ENCODE measurements at places on chromosomes 2 and 18.

DNA sequence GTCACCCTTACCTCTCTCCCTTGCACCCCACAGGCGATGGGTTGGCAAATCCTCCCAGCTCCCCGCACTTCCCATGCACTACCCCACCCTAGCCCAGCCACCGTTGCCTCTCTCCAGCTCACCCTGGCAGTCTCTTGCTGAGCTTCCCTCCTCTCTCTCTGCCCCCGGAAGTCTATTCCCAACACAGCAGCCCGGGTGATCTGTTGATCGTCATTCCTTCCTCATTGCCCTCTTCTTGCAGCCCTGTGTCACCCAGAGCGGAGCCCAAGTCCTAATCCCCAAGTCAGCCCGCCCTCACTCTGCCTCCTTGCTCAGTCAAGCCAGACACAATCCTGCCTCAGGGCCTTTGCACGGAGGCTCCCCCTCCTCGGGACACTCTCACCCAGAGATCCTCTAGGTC, 55.2 kb downstream of the CIB4 start:
- H3K36me3 ChIP-seq = no peaks in the 10 kb centered on the region
- DNase-seq = peak; percentile 38
- no peak overlapping the region for H3K4me3 ChIP-seq
- H3K27ac ChIP-seq = no peak overlapping the region

DNA sequence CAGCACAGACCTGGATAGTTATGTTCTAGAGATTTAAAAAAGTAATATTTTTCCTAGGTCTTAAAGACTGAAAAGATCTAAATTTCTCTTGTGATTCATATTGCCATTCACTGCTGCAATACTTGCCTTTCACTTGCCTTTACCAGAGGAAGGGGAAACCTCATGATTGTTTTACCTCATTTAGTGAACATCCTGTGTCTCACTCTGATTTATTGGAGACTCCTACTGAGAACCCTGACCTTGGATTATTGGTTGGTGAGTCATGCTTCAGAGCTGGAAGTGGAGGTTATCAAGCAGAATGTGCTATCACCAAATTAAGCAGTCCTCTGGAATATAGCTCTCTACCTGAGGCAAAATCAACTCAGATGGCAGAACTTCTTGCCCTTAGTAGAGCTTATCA, 500.5 kb downstream of the TSN start:
- no peak overlapping the region for H3K4me3 ChIP-seq
- H3K27me3 ChIP-seq = no peaks in the 10 kb centered on the region
- no peak overlapping the region for H3K27ac ChIP-seq
- H3K36me3 ChIP-seq = no peaks in the 10 kb centered on the region
- no peaks in the 10 kb centered on the region for H3K4me1 ChIP-seq

DNA sequence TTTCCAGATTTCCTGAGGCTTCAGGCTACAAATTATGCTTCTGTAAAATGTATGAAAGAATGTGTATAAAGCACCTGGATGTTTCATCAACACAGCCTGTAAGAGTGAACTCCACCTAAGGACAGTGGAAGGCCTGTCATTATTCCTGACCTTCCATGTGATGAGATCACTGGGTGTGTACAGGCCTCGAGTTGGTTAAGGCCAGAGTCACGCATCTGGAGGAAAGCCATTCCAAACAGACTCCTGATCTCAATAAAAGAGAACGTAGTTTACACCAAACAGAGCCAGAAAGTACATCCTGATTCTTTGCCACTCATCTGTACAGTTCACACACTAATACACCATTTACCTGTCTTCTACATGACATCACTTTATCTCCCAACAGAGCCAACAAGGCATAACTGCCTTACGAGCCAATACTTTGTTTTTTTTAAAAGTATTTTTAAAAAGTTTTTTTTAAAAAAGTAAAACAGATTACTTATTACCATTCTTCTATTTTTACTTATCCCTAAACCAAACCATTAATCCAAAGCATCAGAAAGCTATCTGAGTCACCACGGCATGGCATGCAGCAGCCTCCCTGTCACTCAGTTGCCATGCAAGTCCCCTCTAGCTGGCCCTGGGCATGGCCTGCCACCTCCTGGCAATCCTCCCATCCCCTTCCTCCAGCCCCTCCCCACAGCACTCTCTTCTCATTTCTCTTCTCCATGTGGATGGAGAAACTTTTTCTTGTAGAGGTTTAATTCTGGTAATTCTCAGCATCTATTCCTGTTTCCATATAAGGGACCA, 78.8 kb upstream of the TFCP2L1 start:
- no peaks in the 10 kb centered on the region for H3K27me3 ChIP-seq
- no peak for DNase-seq
- no peak overlapping the region for H3K27ac ChIP-seq

GRCh38 chr18:12838178-12838634, 45.8 kb downstream of the PTPN2 start:
- no peaks in the 10 kb centered on the region for H3K27me3 ChIP-seq
- H3K4me1 ChIP-seq = peaks cover 3% of the 10 kb centered on the region
- H3K27ac ChIP-seq = no peak overlapping the region
- peaks cover 26% of the 10 kb centered on the region for H3K36me3 ChIP-seq
- DNase-seq = peak; percentile 51

DNA sequence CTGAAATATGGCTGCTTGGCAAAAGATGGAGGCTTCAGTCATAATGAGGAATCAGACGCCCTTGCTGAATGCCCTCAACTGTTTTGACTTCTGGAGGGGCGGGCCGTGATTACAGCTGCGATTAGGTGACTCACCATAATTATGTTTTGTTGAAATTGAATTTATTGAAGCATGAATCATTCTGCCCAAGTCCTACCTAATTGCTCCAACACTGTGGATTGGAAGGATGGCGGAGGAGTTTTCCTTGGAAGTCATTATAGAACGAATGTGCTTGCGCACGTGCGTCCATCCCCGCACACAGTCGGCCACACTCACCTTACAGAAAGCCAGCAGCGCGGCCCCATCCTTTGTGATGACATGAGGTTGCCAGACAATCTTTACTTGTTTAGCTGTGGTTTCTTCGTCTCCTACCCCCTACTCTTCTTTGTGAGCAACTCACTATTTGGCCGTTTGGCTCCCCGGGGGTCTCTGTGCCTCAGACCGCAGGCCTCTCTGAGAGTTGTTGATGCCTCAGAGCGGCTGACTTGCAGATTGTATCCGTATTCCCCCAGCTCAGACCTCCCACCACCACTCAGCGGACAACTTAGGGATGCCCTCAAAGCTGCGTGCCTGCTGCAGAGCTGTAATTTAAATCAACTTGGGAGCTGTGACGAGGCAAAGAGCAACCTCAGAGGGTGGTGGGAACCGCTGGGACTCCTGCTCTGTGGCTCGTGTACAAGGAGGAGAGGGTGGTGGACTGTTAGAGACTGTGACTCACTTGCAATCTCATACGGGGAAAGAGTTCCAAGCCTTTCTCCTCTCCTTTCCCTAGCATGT, 513.4 kb downstream of the TNS1 start:
- no peak overlapping the region for H3K27ac ChIP-seq
- H3K36me3 ChIP-seq = no peaks in the 10 kb centered on the region
